GM23248 (cell line): ENCODE measurements at places on chromosomes 13 and 19. TPM values are rescaled to one million over a fixed set of nuclear protein-coding genes. Genes with fewer than 3 reads are reported as not detected.

The ZNF784 gene
- polyA plus RNA-seq: 1.2 and 1.3 TPM in 2 replicates

The MBD3L2 gene
- polyA plus RNA-seq: not detected in 2 replicates

The TSSK6 gene
- polyA plus RNA-seq: 0.70 and 0.95 TPM in 2 replicates

The TNFSF9 gene
- polyA plus RNA-seq: 0.29 and 0.58 TPM in 2 replicates

The TNNI3 gene
- polyA plus RNA-seq: 0.35 TPM in 1 of 2 replicates, not detected in the other
